ENCODE measurements at places on chromosomes 3 and 15.

DNA sequence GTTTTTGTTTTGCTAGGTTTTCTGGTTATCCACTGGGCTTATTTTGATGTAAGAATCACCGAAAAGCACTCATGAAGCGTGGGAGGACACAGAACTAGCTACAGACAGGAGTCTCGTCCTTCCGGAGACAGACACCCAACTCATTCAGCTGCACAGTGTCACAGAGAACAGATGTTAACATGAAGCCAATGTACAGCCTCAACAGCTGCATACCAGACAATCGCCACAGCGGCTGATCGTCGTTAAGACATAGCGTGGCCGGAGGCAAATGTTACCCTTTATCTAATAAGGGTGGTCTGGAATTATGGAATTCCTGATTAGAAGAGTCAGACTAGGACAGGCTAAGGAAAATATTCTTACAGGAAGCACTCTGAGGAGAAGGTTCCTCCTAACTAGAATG, 1.1 kb upstream of the PYGO1 start:
- no peak for DNase-seq

- DNase-seq, result peak; percentile 57
These were observed 7.4 kb downstream of the EDEM1 start for GRCh38 chr3:5194801-5195509.

DNA sequence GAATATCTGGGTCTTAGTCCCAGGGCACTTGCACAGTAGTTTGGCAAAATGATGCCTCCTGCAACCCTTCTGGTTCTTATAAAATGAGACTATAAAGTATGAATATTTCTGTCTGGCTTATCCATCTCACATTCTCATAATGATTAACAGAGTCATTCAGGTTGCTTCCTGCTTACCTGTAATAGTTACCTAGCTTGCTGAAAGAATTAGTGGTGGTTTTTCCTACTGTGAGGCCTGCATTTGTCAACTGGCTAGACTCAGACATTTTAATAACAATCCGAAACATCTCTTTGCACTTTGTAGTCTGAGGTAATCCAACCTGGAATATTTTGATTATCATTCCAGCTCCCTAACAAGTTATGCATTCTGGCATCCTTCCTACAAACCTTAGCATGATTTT, 75.6 kb upstream of the POU1F1 start:
- no peak for DNase-seq

- DNase-seq, result no peak
These were observed 149.3 kb upstream of the MEF2A start for GRCh38 chr15:99416191-99417188.

DNA sequence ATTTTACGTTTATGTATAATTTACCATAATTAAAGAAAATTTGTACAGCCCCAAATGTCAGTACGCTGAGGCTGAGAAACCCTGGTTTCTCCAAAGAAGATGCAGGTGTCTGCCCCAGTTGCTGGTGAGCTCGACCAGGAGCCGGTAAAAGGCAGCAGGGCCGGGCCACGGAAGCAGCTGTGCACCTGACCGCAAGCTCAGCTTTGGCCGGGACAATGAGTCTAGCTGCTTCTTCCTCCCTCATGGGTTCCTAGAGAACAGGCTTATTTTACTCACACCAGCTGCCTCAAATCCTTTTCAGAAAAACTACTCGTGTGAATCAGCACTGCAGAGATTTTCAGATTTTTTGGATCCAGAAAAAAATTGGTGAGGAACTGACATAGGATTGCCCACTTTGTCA, 18.0 kb upstream of the ZXDC start:
- DNase-seq, result no peak

- DNase-seq, result no peak
These were observed 104.4 kb downstream of the RPL22L1 start for GRCh38 chr3:170765419-170766078.

DNA sequence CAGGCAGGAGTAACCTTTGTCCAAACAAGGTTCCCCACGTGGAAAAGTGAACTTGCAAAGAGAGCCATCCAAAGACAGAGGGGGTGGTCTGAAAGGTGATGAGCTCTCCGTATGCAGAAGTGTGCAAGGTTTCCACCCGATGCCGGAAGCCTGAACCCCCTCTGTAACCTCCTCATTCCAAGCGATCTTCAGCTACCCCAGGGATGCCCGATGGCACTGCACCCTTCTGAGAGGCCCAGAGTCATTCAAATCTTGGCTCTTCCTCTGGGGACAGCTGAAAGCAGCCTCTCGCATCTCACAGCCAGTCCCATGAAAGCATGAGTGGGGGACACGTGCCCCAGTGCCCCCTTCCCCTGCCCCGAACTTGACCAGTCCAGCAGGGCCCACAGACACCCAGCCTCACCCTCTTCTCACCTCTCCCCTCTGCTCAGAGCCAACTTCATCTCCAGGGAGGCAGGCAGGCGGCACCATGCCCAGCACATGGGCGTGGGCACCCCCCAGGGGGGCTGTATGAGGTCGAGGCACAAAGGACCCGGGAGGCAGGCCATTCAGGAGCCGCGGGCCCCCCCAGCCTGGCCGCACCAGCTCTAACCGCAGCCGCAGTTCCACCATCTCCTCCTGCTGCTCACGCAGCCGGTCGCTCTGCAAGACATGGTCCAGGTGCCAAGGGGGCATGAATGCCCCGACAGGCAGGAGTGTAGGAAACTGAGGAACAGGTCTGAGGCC, 8.7 kb downstream of the KIF7 start:
- no peak for DNase-seq

DNA sequence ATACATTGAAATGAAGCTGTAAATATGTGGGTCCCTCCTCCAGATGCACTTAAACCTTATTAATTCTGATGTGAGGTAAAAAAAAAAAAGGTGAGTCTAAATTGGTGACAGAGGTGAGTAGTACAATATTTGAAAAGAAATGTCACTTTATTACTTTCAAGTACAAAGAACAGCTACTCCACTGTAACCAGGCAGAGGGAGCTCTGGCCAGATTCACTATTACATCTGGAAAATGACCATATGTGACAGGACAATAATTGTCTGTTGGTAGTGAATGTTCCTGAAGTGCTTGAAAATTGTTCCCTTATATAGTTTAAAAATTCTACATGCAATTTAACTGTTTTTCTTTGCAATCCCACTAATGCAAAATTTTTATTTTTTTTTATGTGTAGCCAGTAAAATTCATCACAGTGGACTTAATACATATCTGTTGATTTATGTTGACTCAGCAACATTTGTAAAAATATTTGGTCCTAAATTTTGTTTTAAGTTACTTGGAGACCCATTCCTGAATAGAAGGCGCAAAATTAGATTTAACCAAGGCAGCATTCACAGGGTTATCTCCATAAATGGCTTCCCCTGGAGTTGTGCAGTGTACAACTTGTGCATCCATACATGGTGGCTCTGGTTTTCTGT, 231.9 kb upstream of the TBC1D5 start:
- no peak for DNase-seq

DNA sequence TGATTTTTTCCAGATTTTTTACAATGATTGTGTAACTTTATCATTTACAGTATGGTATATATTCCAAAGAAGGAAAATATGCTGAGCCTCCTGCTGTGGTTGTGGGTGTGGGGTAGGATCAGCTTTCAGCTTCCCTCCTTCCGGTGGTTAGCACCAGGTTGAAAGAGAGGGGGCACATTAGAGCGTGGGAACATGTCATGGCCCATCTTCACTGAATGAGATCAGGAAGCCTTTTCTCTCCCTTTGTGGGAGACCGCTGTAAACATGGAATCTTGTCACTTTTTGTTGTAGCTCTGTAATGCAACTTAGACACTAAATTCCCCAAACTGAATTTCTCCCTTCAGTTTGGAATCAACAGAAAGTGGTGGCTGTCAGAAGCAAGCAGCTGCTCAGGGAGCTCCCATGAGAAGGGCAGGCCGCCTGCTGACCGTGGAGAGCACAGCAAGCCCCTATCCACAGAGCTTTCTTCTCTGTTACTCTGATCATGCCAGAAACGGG, 86.7 kb upstream of the LIMD1 start:
- no peak for DNase-seq

GRCh38 chr3:150222691-150223489, 185.2 kb upstream of the TSC22D2 start:
- DNase-seq, result no peak

DNA sequence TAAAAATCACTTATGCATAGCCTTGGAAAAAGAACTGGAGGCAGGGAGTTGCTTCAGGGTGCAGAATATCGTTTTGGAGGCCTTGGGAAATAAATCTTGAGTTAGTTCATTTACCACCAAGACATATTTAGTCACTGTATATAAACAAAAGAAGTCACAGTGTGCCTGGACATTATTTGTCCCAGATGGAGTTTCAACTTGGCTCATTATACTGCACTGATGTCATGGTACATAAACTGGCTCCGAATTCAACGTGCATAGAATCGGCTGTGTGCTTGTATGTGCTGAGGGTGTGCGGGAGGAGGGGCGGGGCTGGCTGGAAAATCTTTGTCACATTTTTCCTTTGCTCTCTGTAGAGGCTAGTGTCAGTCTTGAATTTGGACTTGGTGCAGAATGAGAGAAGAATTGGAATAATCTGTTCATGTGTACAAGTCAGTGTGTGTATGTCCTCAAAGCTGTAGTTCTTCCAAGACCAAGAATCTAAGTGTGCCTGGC, 86.6 kb downstream of the FNDC3B start:
- DNase-seq, result no peak

DNA sequence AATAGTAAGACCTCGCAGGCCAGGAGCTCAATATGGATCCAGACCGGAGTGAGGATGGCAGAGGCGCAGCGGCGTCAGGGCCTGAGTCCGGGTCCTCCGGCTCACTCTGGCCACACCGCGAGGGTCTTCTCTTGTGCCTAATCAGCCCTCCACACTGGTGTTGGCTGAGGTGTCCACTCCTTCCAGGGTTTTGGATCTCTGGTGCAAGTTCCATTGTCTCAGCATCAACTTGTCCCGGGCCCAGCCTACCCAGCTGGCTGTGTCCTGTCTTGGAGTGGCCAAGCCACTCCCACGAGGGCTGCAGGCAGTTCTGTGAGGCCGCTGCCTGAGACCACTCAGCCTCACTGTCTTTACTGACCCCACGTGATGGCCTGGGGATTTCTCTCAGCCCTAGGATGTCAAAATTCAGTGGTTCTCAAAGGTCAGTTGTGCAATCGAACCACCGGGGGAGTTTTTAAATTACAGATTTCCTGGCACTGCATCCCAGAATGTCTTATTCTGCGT, 12.6 kb upstream of the GOLGA6L7 start:
- no peak for DNase-seq

DNA sequence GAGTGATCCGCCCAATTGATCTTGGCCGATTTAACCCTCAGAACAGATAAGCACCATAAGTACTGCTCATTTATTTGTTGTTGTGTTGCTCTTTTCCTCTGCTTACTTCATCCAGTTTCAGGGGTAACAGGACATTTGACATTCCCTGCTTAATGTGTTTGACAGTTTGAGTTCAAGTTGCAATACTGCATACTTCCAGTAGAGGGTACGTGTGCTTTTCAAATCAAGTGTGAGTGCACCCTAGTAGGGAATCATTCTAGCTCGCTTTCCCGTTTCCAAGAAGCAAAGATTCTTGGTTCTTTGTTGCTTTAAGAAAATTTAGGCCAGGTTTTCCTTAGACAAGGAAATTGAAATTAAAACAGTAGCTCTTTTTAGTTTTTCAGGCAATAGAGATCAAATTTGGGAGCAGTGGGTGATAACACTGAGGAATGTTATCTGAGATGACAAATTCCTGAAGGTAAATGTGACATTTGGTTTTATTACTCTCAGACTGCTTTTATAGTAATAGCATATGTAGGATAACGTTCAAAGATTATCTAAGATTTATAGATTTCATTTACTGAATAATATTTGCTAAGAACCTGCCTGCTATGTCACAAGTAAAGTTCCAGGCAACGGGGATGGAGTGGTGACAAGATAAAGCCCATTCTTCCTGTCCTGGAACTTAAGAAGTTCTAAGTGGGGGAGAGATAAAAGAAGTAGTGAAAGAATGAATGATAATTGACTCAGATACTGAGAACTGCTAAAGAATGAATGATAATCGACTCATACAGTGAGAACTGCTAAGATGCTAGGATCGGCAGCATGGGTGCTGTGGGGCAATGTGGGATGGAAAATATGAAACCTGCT, 73.3 kb downstream of the SYNPR start:
- no peak for DNase-seq

- DNase-seq, result no peak
These were observed 247.7 kb downstream of the ZBTB20 start for GRCh38 chr3:114899186-114899931.

DNA sequence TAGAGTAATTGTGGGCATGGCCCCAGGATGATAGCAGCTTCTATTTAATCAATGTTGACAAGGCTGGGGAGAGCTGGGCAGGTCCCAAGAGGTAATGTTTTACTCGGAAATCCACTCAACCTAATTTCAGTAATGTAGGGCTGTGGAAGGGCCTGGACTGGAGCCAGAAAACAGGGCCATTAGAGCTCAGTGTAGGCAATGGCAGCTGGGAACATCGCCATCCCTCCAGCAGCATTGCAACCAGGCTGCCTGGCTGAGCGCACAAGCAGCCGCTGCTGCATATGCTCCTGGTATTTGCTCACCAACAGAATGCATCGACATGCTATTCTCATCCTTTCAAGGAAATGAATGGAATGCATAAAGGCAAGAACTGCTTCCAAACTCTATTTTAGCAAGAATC, 90.0 kb downstream of the GAP43 start:
- no peak for DNase-seq

DNA sequence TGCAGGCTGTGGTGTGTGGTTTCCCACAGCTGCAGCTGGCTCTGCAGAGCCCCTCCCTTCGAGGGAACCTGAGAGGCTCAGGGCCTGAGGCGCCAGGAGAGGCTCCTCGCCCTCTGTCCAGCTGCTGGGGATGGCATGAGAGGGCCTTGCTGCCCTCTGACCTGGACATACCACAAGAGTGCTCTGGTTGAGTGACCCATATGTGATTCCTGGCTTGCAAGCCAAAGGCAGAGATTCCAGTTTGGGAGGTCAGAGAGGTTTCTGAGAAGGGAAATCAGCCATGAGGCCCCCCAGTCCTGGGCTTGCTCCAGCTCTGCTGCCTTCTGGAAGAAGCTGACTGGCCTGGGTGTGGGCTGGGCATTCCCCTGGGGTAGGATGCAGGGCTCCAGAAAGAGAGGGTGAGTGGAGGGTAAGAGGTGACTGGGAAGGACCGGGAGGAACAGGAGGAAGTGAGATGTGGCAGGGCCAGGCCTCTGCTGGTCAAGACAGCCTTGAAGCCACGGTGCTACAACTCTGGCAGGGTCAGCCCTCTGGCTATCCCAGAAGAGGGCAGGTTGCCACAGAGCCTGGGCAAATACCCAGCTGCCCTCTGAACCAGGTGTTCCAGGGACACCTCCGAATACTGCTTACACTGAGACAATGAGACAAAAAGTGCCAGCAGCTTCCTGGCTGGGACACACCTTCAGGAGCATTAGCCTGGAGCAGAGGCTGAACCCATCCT, 16.0 kb upstream of the SRP14 start:
- DNase-seq, result no peak

DNA sequence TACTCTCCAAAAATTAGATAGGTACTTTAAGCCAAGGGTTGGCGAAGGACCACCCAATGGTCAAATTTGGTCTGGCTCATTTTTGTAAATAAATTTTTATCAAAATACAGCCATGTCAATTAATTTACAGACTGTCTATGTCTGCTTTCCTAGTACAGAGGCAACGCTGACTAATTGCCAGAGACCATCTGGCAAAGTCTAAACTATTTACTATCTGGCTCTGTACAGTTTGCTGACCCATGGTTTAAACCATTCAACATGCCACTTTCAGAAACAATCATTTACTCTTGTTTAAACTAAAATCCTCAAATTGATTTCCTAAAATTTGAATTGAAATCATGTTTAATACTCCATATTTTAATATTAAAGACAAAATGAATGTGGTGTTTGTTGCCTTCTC, 25.9 kb downstream of the CBLB start:
- DNase-seq, result no peak

Measured in T-helper 22 cell (primary cell).